Upper lobe of right lung (tissue), 1 donor: ENCODE measurements at places on chromosomes 7 and 10. TPM values are rescaled to one million over a fixed set of nuclear protein-coding genes. Genes with fewer than 3 reads are reported as not detected.

- DNase-seq: no peak
Measured at GRCh38 chr10:36564433-36564832, 561.0 kb upstream of the ANKRD30A start.

GRCh38 chr10:66058594-66058993 lies 867.2 kb upstream of the LRRTM3 start:
- DNase-seq: no peak

DNA sequence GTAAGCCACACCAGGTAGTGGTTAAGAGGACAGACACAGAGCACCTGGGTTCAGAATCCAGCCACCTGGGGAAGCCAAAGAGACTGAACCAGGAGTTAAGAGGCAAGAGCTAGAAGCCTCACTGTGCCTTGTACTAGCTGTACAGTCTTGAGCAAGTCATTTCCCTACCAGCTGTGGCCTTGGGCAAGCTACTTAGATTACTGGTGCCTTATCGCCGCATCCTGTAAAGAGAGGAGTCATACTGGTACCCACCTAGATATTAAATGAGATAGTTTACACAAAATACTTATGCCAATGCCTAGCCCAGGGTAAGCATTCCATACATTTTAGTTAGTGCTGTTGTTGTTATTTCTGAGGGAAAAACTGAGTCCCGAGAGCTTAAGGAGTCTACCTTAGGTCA lies 47.7 kb downstream of the HABP2 start:
- DNase-seq: no peak

DNA sequence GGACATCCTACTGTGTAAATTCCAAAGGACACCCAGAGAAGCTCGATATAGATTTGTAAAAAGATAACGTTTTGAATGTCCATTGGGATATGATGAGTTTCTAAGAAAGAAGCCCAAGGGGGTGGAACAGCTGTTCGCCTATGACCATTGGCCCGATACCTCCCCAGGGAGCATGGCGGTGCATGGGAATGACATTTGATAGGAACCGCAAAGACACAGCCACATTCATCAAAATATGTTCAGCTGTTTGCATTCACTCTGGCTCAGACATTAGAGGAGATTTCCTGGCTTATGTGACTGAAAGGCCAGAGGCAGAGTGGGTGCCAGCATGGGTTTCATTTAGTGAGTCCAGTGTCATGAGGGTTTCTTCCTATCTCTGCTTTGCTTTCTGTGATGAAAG lies 56.0 kb upstream of the BAIAP2L1 start:
- DNase-seq: no peak

ACHE gene
- total RNA-seq: 2.9 TPM

PIP gene
- total RNA-seq: not detected

CACNA2D1 gene
- total RNA-seq: 10.3 TPM

DNA sequence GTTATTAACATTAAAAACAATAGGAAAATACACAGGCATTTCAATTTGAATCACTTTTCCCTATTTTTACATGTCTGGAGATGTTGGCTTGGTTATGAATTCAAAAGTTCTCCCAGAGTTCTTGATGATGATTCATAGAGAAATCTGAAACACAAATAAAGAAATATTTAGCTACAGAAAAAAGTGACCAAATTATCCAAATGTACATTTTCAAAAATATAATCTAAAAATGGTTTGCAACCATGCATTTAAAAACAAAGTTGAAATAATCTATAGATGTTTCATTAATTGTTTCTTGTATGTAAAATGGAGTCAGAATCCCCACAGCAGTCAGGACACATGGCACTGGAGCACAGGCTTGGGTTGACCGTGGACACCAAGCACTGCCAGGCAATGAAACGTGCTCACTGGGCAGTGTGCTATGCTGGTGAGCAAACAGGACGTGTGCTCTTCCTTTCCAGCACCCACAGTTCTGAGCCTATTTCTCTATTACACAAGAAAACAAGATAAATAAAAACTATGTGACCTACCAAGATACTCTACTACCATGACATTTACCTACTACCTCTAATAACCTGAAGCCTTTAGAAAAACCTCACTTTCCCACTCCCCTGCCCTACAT lies 44.1 kb upstream of the PTPRN2 start:
- DNase-seq: no peak
